ENCODE measurements at places on chromosomes 2 and 18.

DNA sequence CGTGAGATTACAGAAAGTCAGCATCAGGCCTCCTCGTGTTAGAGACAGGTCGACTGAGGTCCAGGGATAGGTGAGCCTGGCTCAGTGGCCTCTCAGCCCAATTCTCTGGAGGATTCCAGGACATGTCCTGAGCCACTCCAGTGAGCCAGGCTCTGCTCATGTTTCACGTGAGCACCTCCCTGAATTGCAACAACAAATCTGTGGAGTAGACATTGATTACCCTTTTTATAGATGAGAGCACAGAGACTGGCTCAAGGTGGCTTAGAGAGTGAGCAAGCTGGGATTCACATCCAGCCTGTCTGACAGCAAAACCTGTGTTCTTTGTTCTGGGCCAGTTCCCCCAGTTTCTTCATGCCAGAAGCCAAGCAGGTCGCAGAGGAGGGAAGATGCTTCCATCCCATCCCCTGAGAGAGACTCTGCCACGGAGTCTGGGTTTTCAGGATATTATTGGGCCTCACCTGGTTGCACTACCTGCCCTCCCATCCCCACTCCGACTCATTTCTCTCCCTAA lies 46.4 kb downstream of the HS1BP3 start:
- no peak for DNase-seq

GRCh38 chr2:172449911-172450550 lies 22.6 kb downstream of the ITGA6 start:
- DNase-seq: no peak

- no peak for DNase-seq
Observed at GRCh38 chr2:75054296-75054695, 95.9 kb downstream of the POLE4 start.

DNA sequence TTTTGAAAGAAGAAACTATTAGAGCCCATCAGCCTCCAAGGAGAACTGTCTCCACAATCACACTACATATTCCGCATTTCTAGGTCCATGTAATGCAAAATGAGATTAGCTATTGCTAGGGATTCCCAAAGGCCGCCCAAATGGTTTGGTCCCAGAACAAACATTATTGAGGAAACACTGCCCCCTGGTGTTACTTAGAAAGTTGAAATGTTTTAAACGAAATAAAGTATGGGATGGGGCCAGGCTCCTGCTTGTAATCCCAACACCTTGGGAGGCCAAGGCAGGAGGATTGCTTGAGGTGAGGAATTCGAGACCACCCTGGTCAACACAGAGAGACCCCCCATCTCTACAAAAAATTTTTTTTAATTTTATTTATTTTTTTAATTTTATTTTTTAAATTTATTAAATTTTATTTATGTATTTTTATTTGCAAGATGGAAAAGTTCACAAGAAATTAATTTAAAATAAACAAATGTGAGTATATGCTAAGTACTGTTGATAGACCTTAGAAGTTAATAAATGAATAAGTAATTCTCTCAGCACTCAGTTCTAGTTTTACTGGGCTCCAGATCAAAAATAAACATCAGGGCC lies 5.5 kb downstream of the NHEJ1 start:
- peak; percentile 35 for DNase-seq

DNA sequence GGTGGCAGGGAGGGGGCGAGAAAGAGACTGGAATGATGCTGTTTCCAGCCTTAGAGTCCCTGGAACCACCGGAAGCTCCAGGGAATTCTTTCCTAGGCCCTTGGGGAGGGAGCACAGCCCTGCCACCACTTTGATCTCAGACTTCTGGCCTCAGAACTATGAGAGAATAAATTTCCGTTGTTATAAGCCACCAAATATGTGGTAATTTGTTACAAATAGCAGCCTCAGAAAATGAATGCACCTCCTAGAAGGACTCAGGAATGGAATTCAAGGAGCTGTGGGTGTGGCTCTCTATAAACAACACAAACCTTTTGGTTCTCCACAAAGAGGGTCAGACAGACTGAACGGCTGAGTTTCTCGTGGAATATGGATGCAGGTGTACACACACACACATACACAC lies 144.5 kb downstream of the ACKR3 start:
- DNase-seq: no peak

- no peak for DNase-seq
Observed at GRCh38 chr2:57698935-57699449, 347.6 kb upstream of the VRK2 start.

DNA sequence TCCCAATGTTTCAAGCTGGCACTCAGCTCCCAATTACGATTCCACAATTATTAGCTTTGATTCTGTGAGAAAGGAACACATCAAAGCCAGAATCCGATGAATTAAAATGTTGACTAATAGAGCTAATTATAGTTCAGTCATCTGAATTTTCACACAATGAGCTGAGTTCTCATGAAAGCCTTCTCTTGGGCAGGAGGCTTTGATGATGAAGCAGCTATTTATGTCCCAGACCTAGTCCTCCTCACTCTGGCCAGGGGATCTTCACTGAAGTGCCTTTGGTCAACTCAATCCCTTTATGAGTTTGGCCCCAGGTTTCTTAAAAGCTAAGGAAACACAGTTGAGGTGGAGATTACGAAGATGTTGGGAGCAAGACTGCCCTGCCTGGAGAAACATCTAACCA lies 74.7 kb upstream of the PPM1B start:
- DNase-seq: no peak

DNA sequence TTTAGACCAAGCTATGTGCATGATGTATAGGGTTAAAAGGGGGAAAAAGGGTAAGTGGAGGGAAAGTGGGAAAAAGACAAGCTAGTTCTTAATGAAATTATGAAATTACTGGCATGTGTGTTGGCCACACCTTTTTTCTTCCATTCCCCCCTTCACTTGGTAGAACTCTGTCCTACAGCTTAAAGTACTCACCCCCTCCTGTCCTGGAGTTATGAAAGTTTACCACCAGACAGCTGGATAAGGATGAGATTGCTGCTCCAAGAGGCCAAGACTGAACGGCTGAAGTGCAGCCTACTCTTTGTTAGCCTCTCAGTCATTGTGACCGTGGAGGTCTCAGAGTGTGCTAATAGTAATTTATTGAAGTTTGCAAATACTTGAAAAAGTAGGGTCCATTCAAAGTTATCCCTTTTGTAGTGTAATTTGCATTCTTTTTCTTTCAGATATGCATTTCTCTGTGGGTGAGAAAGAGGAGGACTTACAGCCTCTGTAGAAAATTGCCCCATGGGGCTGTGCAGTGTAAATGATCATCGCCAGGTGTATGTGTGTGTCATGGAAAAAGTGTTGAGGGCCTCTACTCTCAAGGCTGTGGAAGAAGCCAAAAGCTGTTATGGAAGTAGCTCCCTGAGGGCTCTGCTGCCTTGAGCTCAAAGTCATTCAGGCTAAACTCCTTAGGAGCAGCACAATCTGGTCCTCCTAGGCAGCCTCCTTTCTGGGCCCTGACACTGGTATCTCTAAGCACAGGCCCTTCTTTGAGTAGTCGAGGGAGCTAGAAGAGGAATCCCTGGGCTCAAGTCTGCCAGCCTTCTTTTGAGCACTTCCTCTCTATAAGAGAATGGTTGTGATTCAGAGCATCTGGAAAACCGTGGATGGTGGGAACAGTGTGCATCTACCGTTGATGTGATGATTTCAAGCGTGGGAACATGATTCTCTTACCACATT lies 46.2 kb downstream of the LHCGR start:
- DNase-seq: no peak

DNA sequence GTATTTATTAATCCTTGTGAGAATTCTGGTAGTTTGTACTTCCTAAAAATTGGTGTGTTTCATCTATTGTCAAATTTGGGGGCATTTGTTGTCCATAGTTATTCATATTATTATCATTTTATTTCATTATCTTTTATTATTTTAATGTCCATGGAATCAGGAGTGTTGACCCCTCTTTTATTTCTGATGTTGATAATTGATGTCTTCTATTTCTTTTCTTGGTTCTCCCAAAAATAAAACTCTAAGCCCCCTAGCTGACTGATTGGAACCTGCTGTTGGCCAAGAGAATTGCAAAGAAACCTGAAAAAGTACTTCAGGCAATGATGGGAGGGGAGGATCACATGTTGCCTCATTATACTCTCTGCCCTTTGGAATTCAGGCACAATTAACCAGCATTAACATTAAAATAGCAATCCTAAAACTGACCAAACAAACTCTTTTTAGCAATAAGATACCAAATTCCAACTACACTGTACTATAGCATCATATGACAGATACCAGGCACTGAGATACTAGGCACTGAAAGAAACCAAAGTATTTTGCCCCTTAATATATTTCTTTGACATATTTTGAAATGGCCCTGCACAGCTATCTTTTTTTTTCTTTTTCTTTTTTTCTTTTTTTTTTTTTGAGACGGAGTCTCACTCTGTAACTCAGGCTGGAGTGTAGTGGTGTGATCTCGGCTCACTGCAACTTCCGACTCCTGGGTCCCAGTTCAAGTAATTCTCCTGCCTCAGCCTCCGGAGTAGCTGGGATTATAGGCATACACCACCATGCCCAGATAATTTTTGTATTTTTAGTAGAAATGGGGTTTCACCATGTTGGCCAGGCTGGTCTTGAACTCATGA lies 1097.2 kb upstream of the CNTNAP5 start:
- DNase-seq: no peak

GRCh38 chr2:118968042-118968441 lies 26.0 kb downstream of the MARCO start:
- no peak for DNase-seq

GRCh38 chr18:77897606-77898005 lies 648.0 kb downstream of the GALR1 start:
- no peak for DNase-seq

DNA sequence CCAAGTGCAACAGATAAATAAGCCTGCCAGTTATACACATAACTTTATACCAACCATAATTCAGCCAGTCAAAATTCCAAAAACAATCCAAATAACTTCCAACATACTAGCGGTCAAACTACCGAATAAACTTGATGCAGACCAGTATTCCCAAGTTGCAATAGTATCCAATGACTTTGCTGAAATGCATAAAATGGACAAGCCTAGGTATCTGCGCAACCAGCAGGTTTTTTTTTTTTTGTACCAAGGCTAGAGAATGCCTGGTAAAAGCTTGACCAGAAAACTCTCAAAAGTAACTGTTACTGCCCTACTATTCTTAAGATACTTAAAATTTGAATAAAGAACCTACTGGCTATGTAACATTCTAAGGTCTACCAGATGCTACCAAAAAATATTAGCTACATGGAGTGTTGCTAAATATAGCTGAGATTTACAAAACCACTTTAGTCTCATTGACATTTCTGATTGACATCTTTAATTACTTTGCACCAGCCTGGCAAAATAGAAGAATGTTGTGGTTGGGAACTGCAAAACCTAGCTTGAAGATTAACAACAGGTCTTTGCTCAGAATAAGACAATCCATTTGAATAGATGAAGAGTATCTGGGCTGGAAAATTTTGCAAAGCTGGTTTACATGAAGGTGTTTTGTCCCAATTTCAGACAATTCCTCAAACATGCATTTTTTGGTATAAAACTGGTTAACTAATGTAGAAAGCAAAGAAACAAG lies 7.3 kb downstream of the SRSF7 start:
- no peak for DNase-seq

- no peak for DNase-seq
Observed at GRCh38 chr2:238235331-238235732, 4.5 kb downstream of the HES6 start.

DNA sequence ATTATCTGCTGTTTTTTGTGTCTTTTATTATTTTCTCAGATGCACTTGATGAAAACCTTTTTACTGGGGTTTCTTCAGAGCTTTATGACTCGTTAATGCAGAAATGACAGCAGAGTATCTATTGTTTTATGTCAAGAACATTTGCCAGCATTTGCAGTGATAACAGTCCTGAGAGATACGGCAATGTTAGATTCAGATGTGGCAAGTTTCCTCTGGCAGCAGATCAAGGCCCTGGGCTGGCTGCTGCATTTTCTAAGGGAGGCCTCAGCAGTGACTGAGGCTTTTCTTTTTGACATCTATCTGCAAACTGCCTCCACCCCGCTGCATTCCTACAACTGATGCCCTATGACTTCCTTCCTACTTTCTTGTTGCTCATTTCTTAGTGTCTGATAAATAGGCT lies 40.2 kb downstream of the EFEMP1 start:
- no peak for DNase-seq

DNA sequence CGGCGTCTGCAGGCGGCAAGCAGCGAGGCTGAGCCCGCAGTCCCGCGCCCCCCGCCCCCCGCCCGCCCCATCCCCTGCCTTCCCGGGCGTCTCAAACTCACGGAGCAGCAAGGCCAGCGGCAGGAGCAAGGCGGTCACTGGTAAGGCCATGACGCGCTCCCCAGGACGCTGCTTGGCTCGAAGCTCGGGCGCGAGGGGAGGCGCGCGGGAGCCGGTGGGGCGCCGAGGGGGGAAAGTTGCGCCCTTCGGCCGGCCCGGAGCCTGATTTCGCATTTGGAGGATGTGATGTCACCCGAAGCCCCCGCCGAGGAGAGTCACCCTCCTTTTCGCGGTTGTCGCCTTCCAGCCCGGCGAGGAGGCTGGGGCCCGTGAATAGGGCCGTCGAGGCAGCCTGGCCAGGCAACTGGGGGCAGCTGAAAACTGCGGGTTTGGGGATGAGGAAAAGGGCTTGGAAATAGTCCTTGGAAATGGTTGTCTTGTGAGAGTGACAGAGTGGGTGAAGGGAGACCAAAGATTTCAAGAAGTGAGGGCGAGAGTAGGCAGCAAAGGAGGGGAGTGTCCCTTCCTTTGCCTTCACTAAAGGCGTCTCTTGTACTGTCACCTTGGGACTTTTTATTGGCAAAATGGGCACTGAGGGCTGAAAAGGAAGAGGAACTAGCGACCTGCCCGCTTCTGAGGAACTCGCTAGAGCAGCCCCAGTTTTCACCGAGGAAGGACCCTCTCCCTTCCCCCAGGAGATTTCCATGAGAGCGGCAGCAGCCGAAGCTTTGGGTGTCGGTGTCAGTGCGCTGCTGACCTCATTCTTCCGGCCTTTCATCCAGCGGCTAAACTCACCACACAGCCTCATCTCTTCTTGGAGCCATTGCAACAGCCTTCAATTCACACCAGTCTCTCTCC lies at the start of gene CD8A:
CD8A (minus strand) TSS at position 238 of the 897 bp plus-strand sequence; CDS start at position 150, 88 bp downstream.
- peak; percentile 85 for DNase-seq

GRCh38 chr2:113255140-113256070 lies 23.3 kb downstream of the PAX8 start:
- no peak for DNase-seq

DNA sequence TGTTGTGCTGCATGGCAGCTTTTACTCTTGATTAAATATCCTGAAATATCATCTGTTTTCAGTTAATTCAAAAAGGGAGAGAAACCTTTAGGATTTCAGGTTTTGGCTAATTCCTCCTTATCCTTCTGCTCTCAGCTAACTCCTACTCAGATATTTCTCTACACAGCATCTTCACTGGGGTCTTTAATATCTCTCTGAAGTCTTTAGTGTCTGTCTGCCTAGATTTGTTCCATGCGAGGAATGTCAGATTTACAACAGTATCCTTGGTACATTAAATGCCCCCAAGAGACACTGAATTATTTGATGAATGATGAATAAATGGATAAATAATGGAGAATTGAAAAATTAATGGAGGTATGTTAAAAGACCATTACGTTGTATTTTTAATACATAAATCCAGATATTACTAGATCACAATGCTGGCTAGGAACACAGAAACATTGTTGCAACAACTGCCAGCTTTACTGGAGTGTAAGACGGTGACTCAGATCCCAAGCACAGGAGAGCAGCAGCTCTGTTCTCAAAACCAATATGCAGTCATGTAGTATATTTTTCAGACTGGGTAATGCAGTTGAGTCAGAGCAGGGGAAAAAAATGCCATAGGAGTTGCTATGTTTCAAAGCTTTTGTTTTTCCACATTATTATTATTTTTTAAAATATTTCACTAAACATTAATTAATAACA lies 388.0 kb upstream of the SYT4 start:
- no peak for DNase-seq

Data from stimulated activated CD8-positive, alpha-beta memory T cell treated with anti-CD3 and anti-CD28 coated beads, Interleukin-4, amount 100 ng/mL, for 48 hours (primary cell).